Cardiac fibroblast (primary cell): ENCODE measurements at places on chromosomes 2 and 18.

DNA sequence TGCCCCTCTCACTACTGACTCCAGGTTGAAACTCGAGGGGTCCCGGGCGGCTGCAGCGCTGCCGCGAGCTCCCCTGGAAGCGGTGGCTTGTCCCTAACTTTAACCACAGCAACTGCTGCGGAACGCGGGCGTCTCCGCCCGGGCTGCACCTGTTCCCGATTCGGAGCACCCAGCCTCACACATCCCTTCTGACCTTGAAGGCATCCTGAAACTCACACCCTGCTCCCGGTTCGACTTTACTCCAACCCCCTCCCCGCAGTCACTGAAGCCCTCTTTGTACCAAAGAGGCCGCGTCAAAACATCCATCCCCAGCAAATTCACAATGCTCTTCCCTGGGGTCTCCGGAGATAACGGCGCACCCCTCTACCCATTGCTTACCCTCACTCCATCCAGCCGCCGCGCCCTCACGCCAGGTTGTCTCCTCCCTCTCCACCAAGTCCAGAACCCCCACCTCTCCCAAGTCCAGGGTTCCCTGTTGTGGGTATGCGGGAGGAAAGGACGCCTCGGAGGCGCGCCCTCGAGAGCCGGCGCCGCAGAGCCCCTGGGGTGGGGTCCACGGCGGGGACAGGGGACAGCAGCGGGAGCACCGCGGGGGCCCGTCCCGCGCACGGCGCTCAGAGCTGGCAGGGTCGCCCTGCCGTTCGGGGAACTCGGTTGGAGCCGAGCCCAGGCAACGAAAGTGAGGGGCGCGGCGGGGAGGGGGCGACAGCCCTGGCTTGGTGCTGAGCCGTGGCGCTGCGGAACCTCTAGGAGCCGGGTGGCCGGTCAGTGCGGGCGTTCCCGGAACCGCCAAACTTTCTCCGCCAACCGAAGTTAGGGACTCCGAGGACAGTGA lies 934 bp downstream of the MYO5B start:
- DNase-seq, result no peak

DNA sequence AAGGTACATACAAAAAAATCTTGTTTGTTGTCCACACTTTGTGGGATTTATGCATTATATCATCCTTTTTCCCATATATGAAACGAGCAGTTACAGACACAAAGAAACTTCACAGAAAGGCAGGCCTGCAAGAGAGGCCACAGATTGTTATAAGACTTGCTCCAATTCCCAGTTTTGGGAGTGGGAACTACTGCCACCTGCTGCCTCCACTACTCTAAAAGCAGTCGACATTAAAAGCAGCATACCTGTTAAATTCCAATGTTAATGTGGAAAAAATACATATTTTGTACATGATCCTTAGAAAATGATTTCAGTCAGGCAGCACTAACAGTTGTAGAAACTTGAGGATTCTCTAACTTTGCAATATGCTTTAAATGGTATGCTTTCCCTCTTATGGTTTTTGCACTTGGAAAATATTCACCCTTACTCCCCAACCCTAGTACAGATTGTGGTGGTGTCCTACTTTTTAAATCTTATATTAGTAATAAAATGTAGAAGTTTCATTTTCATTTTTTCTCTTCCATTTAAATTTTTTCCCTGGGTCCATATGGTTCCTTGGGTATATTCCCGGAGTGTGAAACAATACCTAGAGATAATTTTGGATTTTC lies 37.9 kb downstream of the SLC38A11 start:
- peak; percentile 63 for DNase-seq

GRCh38 chr2:62410926-62411456 lies 95.0 kb downstream of the TMEM17 start:
- no peak for DNase-seq

DNA sequence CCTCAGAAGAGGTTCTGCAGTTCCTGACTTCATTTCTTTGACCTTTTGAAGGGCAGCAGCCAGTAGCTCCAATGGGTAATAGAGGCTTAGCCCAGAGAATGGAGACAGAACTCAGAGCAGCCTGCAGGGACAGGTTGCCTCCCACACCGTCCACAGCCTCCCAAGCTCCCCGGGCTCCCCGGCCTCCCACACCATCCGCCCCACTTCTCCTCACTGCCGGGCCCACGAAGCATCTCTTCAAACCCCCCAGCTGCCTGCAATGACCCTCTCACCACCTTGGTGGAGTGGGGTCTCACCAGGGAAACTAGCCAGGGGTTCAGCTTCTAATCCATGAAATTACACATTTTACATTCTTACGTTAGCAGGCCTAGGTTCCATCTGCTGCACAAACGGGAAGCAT lies 652.0 kb upstream of the SALL3 start:
- no peak for DNase-seq

GRCh38 chr2:219648176-219648575 lies 20.7 kb downstream of the SLC4A3 start:
- no peak for DNase-seq

DNA sequence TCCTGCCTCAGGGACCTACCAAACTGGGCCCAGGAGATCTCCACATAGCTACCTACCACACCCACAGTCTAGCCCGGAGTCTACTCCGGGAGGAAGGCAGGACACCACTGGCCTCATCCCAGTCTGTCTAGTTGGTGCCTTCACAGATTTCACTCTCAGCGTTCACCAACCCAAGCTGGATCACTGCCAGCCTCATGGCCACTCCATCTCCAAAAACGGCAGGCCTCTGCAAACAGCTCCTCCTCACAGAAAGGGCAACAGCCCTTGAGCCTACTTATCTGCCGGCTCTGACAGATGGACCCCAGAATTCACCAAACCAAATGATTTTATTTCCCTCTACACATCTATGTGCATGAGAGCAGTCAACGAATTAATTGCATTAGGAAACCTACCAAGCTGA lies 61.3 kb downstream of the NCKAP5 start:
- no peak for DNase-seq

DNA sequence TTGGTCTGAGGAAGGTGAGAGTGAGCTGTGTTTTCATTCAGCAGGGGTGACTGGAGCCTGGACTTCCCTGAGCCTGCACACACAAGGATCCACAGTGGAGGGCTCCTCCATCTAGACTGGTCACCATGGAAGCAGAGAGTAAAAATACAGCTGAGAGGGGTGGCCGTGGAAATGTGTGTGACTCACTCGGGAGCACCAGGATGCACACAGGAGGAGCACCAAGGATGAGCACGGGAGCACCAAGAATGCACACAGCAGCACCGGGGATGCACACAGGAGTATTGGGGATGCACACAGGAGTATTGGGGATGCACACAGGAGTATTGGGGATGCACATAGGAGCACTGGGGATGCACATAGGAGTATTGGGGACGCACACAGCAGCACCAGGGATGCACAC lies 365.2 kb upstream of the MYT1L start:
- DNase-seq, result no peak

DNA sequence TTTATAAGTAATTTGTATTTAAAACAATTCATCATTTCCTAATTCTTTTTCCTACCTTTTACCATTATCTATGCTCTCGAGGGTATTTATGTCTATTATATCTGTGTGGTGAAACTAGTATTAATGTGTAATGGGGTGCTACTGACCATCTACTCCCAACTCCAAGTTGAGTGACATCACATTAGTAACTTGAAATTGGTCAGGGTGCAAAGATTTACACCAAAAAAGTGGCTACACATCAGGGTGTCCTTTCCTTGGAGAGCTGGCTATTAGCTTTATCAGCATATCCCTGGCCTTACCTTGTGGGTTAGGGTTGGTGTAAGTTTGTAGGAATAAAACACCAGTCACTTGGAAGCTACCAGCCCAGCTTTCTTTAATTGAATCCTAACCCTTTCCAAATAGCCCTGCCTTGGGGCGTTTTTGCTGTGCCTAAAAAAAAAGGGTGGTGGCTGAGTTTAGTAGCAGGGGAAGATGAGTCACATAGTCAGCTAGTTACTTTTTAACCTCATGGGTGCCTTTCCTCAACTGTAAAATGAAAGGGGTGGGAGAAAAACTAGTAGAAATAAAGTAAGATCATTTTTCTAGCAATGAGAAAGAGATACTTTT lies 14.0 kb downstream of the ANXA4 start:
- peak; percentile 71 for DNase-seq
